ENCODE measurements at places on chromosomes 11 and 22.

DNA sequence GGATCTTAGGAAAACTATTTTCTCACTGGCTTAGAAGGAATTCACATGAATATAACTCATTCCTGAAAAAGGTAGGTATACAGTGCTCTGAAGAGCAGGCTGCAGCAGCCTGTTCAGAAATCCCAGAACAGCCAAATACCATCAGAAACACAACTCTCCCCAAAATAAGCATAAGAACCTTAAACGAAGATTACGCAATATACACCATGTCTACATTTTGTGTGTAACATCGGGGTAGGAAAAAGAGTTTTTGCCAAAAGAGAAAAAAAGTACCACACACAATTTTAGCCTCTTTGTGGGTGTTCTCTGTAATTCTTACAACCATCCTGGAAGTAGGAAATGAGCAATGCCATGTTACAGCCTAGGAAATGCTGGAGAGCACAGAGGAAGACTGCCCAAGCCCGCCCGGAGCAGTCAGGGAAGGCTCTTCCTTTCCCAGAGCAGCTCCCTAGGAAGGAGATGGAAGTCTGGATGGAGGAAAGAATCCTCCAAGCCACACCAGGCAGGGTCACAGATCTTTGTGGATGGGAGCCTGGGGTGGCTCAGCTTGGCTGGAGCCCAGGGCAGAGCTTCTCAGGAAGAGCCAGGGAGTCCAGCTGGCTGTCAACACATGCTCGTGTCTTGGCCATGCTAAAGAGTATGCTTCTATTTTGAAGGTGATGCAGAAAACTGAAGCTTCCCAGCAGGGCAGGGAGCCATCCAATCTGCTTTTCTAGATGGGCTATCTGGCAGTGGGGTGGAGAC, 49.7 kb upstream of the ARFGAP3 start:
- H3K27me3 ChIP-seq, result no peaks in the 10 kb centered on the region
- peak overlapping the region; percentile 78 for H3K27ac ChIP-seq
- peak; percentile 76 for DNase-seq

DNA sequence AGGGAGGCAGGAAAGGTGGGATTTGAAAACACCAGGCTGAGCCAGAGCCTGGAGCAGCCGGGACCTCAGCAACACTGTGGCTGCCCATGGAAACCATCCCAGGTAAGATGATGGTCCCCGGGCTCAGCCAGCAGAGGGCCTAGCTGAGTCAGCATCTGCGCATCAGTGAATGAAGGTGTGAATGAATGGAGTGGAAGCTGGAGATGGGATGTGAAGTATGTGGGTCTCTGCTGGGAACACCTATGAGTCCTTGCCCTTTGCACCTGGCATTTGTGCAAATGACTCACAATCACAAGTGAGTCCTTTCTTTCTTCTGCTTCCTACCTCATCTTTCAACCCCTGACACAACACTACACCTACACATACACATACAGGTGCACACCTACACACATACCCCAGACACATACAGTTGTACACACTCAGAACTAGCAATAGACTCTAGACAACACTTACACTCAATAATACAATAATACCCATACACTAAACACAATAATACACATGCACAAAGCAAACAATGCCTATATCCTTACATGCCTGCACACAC, 62.8 kb upstream of the PRDM11 start:
- H3K27ac ChIP-seq, result no peak overlapping the region
- no peak for DNase-seq
- peaks cover 26% of the 10 kb centered on the region for H3K4me1 ChIP-seq

DNA sequence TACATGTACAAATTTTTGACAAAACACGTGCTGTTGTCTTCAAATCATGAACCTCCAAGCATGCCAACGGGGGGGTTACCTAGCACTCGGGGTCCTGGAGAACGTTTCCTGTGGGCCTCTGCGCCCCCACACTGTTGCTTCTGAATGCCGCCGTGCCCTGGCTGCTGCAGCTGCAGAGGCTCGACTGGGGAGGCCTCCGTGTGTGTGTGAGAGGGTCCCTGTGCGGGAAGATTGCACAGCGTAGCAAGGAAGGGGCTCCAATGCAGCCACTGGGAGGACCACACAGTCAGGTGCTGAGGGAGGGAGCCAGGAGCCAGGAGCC, 1322.2 kb downstream of the TBC1D22A start:
- H3K36me3 ChIP-seq, result no peaks in the 10 kb centered on the region
- no peak for DNase-seq
- H3K27ac ChIP-seq, result no peak overlapping the region
- H3K4me1 ChIP-seq, result no peaks in the 10 kb centered on the region

- H3K4me1 ChIP-seq, result no peaks in the 10 kb centered on the region
- H3K4me3 ChIP-seq, result no peak overlapping the region
- DNase-seq, result no peak
- no peak overlapping the region for H3K27ac ChIP-seq
- no peaks in the 10 kb centered on the region for H3K36me3 ChIP-seq
These were observed 9.2 kb downstream of the RHBDD3 start for GRCh38 chr22:29258407-29259252.

GRCh38 chr22:30238661-30239487, 7.7 kb downstream of the LIF start:
- peak; percentile 88 for DNase-seq
- peaks cover 3% of the 10 kb centered on the region for H3K4me1 ChIP-seq
- H3K4me3 ChIP-seq, result no peak overlapping the region
- no peaks in the 10 kb centered on the region for H3K36me3 ChIP-seq
- H3K27me3 ChIP-seq, result no peaks in the 10 kb centered on the region

- no peak overlapping the region for H3K27ac ChIP-seq
- no peaks in the 10 kb centered on the region for H3K36me3 ChIP-seq
- no peaks in the 10 kb centered on the region for H3K4me1 ChIP-seq
- H3K27me3 ChIP-seq, result peaks cover 11% of the 10 kb centered on the region
These were observed 30.5 kb upstream of the PHOX2A start for GRCh38 chr11:72274435-72274834.

DNA sequence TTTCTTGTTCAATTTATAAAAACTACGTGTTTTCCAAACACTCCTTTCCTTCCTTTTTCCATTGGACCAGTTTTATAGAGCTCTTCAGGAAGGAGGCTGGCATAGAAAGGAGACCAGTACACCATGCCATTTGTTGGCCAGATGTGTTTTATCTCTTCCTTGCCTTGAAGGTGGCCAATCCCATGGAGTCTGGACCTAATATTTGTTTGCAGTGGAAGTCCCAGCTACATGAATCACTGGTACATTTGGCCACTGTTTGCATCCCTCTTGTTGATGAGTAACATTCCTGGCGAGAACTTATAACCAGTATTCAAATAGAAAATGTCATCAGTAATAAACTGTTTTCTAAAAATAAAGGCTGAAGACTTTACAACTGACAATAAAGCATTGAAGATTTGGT, 110.2 kb downstream of the ANO3 start:
- no peak for DNase-seq
- no peak overlapping the region for H3K27ac ChIP-seq
- H3K36me3 ChIP-seq, result no peaks in the 10 kb centered on the region
- H3K27me3 ChIP-seq, result no peaks in the 10 kb centered on the region
- H3K4me1 ChIP-seq, result no peaks in the 10 kb centered on the region
- H3K4me3 ChIP-seq, result no peak overlapping the region

- no peak overlapping the region for H3K27ac ChIP-seq
- peaks cover 7% of the 10 kb centered on the region for H3K4me1 ChIP-seq
- H3K4me3 ChIP-seq, result no peak overlapping the region
- no peak for DNase-seq
- no peaks in the 10 kb centered on the region for H3K27me3 ChIP-seq
These were observed 133.2 kb downstream of the SPATA19 start for GRCh38 chr11:133712051-133712560.

- H3K27me3 ChIP-seq, result no peaks in the 10 kb centered on the region
- H3K36me3 ChIP-seq, result no peaks in the 10 kb centered on the region
- H3K27ac ChIP-seq, result no peak overlapping the region
These were observed 327.8 kb upstream of the ARHGAP42 start for GRCh38 chr11:100359281-100359680.

DNA sequence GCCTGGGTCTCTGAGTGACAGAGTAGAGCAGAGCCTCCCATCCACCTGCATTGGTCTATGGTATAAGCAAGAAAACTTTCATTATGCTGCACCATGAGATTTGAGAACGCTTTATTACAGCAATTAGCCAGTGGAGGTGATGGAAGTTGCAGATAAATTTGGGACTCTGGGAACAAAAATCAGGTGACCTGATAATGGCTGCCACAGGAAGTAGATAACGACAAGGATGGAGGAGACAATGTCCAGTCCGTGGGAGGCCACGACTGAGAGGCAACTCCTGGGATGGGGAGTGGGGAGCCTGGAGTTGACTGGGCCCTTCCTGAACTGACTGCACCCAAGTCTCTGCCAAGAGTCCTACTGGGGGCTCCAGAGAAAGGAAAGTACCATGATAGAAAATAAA, 4.7 kb downstream of the MRGPRD start:
- no peaks in the 10 kb centered on the region for H3K36me3 ChIP-seq
- H3K4me1 ChIP-seq, result peaks cover 4% of the 10 kb centered on the region
